Vagina (tissue), 2 donors: ENCODE measurements at places on chromosomes 5 and 9. TPM values are rescaled to one million over a fixed set of nuclear protein-coding genes. Genes with fewer than 3 reads are reported as not detected.

DNA sequence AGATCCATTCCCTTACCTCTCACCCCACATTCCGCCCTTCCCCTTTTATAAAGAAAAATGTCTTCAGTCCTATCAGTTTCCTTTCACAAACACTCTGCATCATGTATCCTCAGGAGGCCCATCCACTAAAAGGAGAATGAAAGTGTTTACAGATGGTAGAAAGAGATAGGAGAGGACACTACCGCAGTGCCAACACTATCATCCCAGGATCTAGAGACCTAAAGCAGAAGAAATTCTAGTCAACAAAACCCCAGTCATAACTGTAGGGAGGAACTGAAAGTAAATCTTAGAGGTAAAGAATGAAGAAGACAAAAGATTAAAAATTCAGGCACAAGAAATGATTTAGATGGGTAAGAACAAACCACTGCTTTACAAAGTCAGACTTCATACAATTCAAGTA lies 114.1 kb downstream of the MLLT3 start:
- no peak overlapping the region for H3K4me3 ChIP-seq
- H3K27me3 ChIP-seq = no peaks in the 10 kb centered on the region
- peaks cover 51% of the 10 kb centered on the region for H3K4me1 ChIP-seq
- no peaks in the 10 kb centered on the region for H3K36me3 ChIP-seq
- DNase-seq = no peak

- no peak overlapping the region for H3K4me3 ChIP-seq
- H3K27me3 ChIP-seq = no peaks in the 10 kb centered on the region
- no peak for DNase-seq
- peaks cover 15% of the 10 kb centered on the region for H3K4me1 ChIP-seq
Measured at GRCh38 chr5:54460181-54460919, 4.9 kb downstream of the HSPB3 start.

DNA sequence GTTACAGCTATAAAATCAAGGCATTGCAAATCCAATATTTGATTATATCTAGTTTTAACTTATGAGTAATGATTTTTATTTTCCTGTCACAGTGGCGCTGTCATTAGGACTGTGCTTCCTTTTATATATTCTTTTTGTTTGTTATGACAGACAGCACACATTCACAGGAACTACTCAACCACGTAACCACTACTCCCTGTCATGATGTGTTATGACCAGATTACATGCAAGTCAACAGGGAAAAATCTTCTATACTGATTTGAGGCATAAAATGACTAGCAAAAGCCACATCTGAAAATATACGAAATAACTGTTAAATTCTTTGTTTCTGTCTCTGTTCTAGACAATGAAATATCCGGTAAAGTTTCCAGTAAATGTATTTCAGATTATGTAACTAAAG lies 25.4 kb downstream of the SREK1 start:
- H3K4me3 ChIP-seq = no peak overlapping the region
- no peak overlapping the region for H3K27ac ChIP-seq

Gene IFNA21
- total RNA-seq = not detected

Gene MZB1
- total RNA-seq = not detected
